RCC 7860 (cell line): ENCODE measurements at places on chromosomes 4 and X.

GRCh38 chr4:54231768-54232688 lies 2.9 kb downstream of the PDGFRA start:
- DNase-seq: no peak

- peak; percentile 58 for DNase-seq
These were observed 855.0 kb upstream of the GRID2 start for GRCh38 chr4:91448668-91449330.

GRCh38 chr4:139893801-139894200 lies 228.2 kb downstream of the MGST2 start:
- DNase-seq: no peak

DNA sequence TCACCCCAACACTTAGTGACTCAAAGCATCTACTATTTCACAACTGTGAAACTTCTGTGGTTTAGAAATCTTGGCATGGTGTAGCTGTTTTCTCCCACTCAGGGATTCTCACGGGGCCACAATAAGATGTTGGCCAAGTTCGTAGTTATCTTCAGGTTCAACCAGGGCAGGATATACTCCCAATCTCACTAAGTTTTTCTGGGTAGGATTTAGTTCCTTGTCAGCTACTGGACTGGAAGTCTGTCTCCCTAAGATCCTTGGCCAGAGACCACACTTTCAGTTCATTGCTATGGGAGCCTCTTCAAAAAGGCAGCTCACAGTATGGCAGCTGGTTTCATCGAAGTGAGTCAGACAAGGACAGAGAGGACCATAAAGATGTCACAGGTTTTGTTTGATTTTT lies 111.7 kb upstream of the PDHA2 start:
- DNase-seq: peak; percentile 17

GRCh38 chr4:157096439-157096838 lies 20.5 kb downstream of the GLRB start:
- no peak for DNase-seq

GRCh38 chr4:120703908-120704307 lies 218.6 kb downstream of the PRDM5 start:
- DNase-seq: no peak
